ENCODE measurements at places on chromosomes 5 and 9. TPM values are rescaled to one million over a fixed set of nuclear protein-coding genes. Genes with fewer than 3 reads are reported as not detected.

LIX1 gene
- total RNA-seq, result not detected

PCDHB8 gene
- under 0.01 TPM for total RNA-seq

CAMK4 gene
- total RNA-seq, result 2.2 TPM

SLC6A7 gene
- not detected for total RNA-seq

RGS7BP gene
- total RNA-seq, result not detected

GRPEL2 gene
- total RNA-seq, result 92.1 TPM

LRRTM2 gene
- not detected for total RNA-seq

GLDC gene
- 0.43 TPM for total RNA-seq

SHISAL2B gene
- total RNA-seq, result not detected

TAF11L2 gene
- total RNA-seq, result not detected

TAS2R1 gene
- not detected for total RNA-seq

IL9 gene
- not detected for total RNA-seq

NR5A1 gene
- total RNA-seq, result 0.21 TPM

FAM221B gene
- not detected for total RNA-seq

Measured in tracheal epithelial cell (primary cell).